ENCODE measurements at places on chromosomes 2 and 18. TPM values are rescaled to one million over a fixed set of nuclear protein-coding genes. Genes with fewer than 3 reads are reported as not detected.

IMPA2 gene
- 14.0 TPM for total RNA-seq

TMEM247 gene
- total RNA-seq = not detected

GRCh38 chr18:29164993-29165599, 988.2 kb upstream of the CDH2 start:
- H3K27ac ChIP-seq = no peak overlapping the region
- no peaks in the 10 kb centered on the region for H3K36me3 ChIP-seq
- no peaks in the 10 kb centered on the region for H3K4me1 ChIP-seq
- H3K27me3 ChIP-seq = no peaks in the 10 kb centered on the region
- H3K4me3 ChIP-seq = no peak overlapping the region

UGT1A8 gene
- total RNA-seq = not detected

DNA sequence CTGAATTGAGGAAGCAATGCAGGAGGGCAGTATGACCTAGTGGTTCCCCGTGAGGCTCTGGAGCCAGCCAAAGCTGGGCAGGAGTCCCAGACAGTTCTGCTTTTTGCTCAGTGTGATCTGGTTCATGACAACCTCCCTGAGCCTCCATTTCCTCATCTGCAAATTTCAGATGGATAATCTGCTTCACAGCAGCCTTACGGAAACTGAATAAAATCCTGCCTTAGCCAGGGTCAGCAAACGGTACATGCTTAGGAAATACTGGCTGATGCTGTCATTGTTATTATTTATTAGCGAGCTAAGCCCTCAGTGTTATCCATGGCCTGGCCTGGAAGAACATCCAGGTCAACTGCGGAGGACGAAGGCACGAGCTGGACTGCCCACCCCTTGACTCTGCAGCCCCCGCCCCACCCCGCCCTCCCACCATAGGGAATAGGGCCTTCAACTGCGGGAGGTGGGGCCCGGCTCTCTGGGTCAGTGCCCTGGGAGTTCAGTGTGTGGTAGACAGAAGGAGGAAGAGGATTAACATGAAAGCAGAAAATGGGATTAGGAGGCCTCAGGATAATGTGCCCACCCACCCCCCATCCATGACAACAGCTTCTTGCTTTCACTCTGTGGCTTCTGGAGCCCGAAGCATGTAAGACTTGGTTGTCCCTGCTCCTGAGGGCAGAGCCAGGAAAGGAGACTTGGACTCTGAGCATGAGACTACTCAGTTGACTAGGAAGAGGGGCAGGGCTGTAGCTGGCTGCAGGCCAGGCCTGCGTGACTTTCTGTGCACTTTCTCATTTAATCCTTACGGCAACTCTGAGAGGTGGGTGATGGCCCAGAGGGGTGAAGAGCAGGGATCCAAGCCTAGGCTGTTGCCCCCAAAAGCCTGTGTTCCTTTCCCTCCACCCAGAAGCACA, 13.1 kb downstream of the PKDCC start:
- no peaks in the 10 kb centered on the region for H3K36me3 ChIP-seq
- H3K27me3 ChIP-seq = no peaks in the 10 kb centered on the region
- no peak overlapping the region for H3K4me3 ChIP-seq
- H3K27ac ChIP-seq = no peak overlapping the region
- no peak for DNase-seq

- peaks cover 53% of the 10 kb centered on the region for H3K4me1 ChIP-seq
- H3K36me3 ChIP-seq = peaks cover 21% of the 10 kb centered on the region
- H3K4me3 ChIP-seq = peak overlapping the region; percentile 82
- no peak for DNase-seq
- H3K27me3 ChIP-seq = no peaks in the 10 kb centered on the region
Observed at GRCh38 chr2:96264656-96265348, 995 bp downstream of the TMEM127 start.

TNP1 gene
- not detected for total RNA-seq

- H3K4me1 ChIP-seq = no peaks in the 10 kb centered on the region
- H3K36me3 ChIP-seq = no peaks in the 10 kb centered on the region
- no peak overlapping the region for H3K27ac ChIP-seq
- H3K4me3 ChIP-seq = no peak overlapping the region
- DNase-seq = no peak
Observed at GRCh38 chr18:66727991-66728390, 124.1 kb upstream of the CDH19 start.

LIMS3 gene
- total RNA-seq = 1.7 TPM

- peaks cover 30% of the 10 kb centered on the region for H3K4me1 ChIP-seq
- H3K4me3 ChIP-seq = peak within 1 kb of the TSS; percentile 20
- no peaks in the 10 kb centered on the region for H3K36me3 ChIP-seq
- H3K27ac ChIP-seq = no peak within 1 kb of the TSS
- no peaks in the 10 kb centered on the region for H3K27me3 ChIP-seq
- DNase-seq = peak; percentile 69
Observed at GRCh38 chr2:25341753-25342371, at the start of gene DNMT3A. Gene DNMT3A (minus strand): TSS chr2:25341925. CDS start chr2:25313984, 27,941 bp downstream.

GRCh38 chr2:179467111-179467510, 202.5 kb upstream of the SESTD1 start:
- no peak overlapping the region for H3K4me3 ChIP-seq
- no peaks in the 10 kb centered on the region for H3K4me1 ChIP-seq
- H3K27ac ChIP-seq = no peak overlapping the region
- H3K36me3 ChIP-seq = no peaks in the 10 kb centered on the region
- no peaks in the 10 kb centered on the region for H3K27me3 ChIP-seq

DNA sequence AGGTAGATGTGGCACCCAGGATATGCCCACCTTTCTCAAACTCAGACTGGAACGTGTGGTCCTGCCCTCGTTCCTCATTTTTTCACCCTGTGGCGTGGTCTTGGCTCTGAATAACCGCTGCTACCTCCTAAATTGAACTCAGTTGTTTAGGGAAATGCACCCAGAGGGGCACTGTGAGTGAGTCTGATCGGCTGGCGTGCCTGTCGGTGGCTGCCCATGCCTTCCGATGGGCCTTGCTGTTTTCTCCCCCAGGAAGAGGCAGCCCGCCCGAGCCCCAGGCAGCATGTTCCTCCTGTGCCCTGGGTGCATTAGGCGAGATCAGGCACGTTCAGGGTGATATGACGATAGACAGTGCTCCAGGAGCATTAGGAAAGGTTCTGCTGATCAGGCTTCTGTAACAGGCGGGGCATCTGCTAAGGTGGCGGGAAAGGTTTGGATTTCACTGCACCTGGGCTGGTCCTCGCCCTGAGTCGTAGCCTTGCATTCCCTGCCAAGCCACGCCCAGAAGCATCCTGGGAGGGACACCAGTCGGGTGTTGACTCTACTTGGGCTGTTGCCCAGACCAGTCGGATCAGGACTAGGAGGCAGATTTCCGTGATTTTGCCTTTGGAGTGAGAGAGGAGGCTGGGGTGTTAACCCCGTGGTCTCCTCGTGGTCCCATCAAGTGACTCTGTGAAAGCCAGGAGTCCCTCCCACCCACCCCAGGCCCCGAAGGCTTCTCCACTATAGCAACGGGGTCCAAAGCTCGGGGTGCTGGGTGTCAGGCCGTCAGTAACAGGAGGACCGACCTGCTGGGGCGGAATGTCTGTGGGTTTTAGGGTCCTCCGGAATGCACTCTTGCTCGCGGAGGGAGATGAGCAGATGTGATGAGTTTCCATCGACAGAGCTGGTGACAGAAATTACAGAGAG, 75.1 kb downstream of the SH3BP4 start:
- H3K36me3 ChIP-seq = no peaks in the 10 kb centered on the region
- no peak overlapping the region for H3K27ac ChIP-seq
- DNase-seq = no peak

All from CD8-positive, alpha-beta memory T cell (primary cell).